Cortex of kidney (tissue), 1 donor: ENCODE measurements at places on chromosomes 7 and 10.

DNA sequence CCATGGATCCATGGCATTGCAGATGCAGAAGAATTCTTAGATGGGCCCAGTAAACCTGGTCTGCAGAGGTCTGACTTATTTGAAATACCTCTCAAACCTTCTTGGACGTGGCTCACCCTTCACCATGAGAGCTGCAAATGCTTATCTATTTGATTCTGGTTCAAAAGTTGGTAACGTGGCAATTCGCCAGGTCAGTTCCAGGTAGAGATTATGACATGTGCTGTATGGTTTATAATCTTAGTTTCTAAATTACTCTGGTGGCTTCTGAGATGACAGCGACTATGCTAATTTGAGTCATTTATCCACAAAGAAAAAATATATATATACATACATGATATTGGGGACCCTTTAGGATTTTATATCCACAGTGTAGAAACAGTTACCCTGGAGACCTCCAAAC lies 68.8 kb downstream of the NRP1 start:
- no peak for DNase-seq

DNA sequence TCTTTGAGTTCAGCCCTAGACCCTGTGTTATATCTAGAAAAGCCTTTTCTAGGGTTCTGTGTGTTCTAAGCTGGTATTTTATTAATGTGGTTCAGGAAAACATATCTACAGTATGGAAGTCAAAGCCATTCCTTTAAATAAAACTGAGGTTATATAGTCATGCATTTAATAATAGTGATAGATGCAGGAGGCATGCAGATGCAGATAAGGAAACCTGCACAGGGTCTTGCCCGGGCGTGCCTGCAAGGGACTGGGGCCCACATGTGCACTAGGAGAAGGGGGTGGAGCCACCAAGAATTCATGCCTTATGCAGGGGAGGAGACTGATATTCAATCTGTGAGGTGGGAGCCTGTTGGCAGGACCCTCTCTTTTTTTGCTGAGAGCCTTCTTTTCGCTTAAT lies 171.5 kb downstream of the PRPF18 start:
- no peak for DNase-seq

GRCh38 chr7:105277341-105277740 lies 111.4 kb downstream of the SRPK2 start:
- DNase-seq = no peak

- no peak for DNase-seq
Measured at GRCh38 chr7:141704741-141705140, 2.8 kb upstream of the DENND11 start.

GRCh38 chr7:30178748-30179436 lies 44.1 kb downstream of the MTURN start:
- no peak for DNase-seq

DNA sequence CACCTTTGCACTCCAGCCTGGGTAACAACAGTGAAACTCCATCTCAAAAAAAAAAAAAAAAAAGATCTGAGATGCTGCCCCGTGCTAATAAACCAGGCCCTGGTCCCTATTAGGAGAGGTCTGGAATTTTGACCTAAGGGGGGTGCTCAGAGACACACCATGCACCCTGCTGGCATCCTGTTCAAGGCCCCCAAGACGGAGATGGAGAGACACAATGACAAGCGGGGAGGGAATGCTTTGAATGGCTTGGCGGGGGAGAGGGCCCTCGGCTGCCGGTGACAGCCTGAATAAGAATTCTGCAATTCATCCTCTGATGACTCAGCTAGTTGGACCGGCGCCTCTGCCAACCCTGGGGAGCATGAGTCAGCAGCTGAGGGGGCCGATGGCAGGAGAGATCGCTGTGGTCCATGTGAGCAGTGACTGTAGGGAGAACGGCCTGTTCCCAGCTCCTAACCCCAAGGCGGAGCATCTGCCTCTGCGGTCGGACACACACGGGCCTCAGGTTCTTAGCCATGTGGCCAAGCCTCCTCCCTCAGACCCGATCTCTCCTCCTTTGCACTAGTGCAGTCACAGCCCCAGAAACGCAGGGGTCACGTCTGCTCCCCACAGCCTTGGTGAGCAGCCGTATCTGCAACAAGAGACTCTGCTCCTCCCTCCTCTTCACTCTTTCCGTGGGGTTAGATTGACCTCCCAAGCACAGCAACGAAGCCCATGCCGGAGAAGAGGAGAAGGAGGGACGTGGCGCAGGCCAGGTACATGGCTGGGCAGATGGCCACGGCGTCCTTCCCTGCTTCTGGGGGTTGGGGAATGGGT lies 14.9 kb downstream of the TRIM56 start:
- no peak for DNase-seq

DNA sequence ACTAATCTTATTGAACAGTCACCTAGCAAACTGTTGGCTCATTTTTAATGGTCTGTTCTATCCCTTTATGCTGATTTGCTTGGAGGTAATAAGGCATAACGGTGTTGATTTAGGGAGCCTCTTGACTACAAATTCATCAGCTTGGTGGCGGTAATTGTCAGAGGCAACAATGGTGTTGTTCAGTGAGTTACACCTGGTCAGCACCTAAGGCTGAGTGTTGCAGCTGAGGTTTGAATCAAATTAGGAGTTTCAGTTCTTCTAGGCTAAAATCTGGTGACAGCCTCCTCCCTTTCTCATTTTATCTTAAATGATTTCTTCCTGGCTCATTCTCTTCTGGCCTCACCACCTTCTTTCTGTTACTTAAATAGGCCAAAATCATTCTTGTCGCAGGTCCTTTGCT lies 42.3 kb upstream of the SP8 start:
- DNase-seq = no peak

- DNase-seq = no peak
Measured at GRCh38 chr10:25296324-25296723, 121.5 kb downstream of the GPR158 start.

DNA sequence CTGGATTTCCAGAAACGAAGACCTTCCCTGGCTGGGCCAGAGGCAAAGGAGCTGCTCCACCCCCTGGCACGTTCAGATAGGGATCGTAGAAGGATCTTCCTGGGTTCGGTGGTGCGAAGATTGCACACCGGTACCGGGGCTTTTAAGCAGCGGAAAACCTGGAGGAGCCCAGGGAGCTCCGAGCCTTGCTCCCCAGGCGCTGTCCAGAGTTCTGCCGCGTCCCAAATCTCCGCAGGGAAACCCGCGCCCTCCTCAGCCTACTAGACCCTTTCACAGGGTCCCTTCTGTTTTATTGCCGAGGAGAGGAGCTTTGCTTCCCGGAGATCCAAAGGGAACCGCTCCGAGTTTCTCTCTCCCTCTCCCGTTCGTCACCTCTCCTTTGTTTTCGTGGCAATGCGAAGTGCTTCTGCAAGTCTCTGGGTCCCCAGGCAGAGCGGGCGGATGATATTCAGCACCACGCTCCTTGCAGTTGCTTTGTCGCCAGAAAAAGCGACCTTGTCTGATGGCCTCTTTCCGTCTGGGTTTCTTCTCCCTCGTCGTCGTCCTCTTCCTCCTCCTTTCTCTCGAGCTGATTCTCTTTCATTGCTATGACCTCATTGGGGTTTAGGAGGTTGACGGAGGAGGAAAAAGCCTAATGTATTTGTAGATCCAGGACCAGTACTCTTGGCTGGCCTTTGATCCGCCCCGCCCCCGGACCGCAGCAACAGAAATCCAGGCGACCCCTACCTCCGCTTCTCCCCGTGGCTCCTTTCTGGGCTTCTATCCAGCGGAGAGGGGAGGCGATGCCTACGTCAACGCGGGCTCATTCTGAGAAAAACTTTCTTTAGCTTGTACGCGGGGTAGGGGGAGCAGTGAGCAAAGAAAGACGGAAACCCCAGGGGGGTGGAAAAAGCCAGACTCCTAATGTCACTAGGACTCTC lies at the start of gene TMEM196:
Gene TMEM196, minus strand, starts transcription at position 777 of the 920 bp plus-strand sequence. CDS start 921 bp downstream, outside the sequence.
- no peak for DNase-seq

DNA sequence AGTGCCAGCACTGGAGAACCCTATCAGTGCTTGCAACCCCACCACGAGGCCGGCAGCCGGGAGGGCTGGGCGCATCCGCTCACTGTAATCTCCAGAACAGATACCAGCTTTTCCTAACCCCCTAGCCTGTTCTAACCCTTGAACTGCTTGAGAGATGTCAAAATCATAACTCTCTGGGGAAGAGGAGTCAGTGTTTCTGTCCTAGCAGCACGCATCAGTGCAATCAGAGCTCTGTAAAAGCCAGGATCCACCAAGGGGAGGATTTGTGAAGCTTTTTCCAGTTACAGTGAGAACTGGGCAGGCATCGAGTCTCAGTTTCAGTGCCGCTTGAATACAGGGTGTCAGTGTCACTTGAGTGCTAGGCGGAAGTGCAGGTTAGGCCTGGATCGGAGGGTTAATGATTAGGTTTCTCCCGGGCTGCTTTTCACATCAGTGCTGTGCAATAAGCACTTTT lies 104.5 kb upstream of the INSYN2A start:
- no peak for DNase-seq

GRCh38 chr10:60335708-60336107 lies 54.0 kb downstream of the ANK3 start:
- no peak for DNase-seq

- no peak for DNase-seq
Measured at GRCh38 chr10:33332183-33333065, 2.0 kb downstream of the NRP1 start.

DNA sequence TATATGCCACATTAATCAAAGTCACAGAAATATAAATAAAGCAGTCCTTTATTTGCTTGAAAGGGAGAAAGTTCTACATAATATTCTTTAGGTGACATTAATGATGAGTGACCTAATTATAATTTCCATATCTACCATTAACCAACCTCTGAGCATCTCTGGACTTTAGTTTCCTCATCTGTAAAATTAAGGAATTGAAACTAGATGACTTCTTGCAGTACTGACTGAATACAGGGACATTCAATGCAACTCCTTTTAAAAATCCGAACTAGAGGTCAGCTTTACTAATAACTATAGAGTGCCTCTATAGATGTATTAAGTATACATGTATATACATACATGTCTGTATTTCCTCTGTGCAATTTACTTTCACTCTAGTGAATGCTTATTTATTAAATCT lies 3.9 kb downstream of the FMC1 start:
- no peak for DNase-seq

DNA sequence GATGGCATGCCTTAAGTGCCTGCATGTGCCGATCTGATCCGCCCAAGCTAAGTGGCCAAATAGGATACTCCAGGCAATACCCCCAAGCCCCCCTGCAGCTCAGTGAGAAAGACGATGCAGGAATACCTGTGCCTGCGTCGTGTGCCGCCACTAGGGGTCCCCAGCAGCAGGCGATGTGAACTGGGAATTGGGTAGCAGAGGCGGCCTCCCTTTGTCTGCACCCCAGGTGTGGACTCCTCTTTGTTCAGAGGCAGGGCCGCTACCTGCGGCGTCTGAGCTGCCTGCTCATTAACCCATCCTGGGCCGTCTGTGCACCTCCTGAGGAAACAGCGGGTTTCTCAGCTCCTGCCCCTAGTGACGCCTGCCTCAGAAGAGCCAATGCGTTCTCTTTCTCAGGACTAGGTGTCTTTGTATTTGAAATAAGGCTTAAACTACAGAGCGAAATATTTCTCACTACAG lies 4.8 kb upstream of the CHN2 start:
- no peak for DNase-seq

GRCh38 chr10:79385392-79385795 lies 38.1 kb downstream of the PPIF start:
- DNase-seq = no peak

DNA sequence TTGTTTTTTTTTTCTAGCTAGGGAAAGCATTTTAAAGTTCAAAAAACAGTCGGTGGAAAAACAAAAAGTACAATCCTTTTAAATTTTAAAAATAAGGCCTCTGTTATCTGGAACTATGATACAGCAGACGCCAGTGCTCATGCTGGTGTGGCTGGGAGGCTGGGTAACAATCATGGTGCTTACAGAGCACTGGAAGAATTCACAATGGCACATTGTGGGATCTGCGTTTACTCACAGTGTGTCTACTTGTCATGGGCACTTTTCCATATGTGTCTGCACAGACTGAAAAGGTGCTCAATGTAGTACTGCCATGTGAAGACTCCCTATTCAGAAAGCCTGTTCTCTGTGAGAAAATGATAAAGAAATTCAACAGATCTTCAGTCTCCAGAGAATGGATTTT lies 278.2 kb upstream of the IMMP2L start:
- DNase-seq = no peak

GRCh38 chr7:45494885-45495284 lies 79.3 kb upstream of the ADCY1 start:
- no peak for DNase-seq

DNA sequence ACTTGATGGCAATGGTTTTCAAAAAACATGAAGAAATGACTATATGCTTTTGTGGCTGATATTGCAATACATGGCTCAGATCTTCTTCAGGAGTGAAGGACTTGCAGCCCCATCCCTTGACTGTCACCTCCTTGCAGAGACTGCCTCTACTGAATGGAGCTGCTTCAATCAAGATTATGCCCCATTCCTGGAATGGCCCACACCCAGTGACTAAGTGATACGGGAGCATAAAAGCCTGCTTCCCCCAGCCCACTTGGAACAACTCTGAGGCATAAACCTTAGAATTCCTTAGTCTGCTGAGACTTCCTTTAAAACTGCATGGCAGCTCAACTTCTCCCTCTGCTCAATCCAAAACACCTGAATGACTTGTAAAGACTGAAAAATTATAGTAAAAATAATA lies 957.1 kb downstream of the SORCS3 start:
- no peak for DNase-seq

DNA sequence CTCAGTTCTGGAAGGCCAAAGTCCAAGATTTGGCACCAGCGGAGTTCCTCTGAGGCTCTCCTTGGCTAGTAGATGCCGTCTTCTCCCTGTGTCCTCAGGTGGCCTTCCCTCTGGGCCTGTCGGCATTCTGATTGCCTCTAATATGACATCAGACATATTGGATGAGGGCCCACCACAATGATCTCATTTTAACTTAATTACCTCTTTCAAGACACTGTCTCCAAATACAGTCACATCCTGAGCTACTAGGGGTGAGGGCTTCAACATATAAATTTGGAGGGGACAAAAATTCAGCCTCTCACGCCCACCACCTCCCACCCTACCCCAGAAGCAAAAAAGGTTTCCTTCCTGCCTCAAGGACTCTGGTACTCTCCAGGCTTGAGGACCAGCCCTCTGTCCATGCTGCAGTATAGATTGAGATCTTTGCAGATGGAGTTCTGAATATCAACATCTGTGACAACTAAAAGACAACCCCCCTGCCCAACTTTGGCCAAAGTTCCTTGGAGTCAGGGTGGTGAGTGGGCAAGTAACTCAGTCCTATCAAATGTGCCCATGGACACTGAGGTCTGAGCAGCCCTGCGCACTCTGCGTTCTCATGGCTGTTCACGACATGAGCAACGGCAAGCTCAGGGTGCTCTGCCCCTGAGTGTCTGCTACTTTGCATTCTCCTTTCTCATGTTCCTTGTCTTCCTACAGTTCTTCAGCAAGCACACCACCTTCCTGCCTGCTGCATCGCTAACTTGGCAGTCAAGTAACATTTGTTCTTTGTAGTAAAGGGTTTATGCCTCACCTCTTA lies 11.5 kb downstream of the TMEM176B start:
- DNase-seq = no peak

DNA sequence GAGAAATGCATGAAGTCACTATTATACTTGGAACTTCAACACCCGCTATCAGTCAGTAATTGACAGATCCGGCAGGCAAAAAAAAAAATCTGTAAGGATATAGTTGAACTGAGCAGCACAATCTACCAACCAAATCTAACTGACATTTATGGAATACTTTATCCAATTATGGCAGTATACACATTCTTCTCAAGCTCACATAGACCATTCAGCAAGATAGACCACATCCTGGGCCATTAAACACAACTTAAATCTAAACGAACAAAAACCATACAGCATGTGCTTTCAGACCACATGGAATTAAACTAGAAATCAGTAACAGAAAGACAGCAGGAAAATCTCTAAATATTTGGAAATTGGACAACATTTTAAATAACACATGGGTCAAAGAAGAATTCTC lies 112.7 kb downstream of the MPP7 start:
- DNase-seq = no peak

- DNase-seq = no peak
Measured at GRCh38 chr10:10326116-10326515, 691.6 kb upstream of the CELF2 start.
